Stimulated activated CD4-positive, alpha-beta T cell treated with anti-CD3 and anti-CD28 coated beads, Interleukin-1b, Interleukin-23, amount 100 ng/mL, for 1 hour (primary cell): ENCODE measurements at places on chromosomes 2 and 18.

GRCh38 chr18:48385596-48385995 lies 23.6 kb downstream of the ZBTB7C start:
- DNase-seq = no peak

GRCh38 chr18:61606068-61606660 lies 272.9 kb downstream of the CDH20 start:
- no peak for DNase-seq

DNA sequence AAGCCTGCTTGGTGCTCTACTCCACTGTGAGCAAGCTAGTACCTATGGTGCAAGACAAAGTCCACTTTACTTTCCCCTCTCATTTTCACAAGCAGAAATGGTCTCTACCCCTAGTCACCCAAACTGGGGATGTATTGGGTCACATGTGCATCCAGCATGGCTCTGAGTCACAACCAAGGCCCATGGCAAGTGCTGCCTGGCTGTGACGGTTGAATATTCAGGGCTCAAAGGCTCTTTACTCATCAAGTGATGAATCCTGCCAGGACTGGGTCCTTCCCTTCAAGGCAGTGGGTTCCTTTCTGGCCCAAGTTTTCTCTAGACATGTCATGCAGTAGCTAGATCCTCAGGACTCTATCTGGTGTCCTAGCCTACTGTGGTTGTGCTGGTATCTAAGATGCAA lies 311.5 kb downstream of the DLGAP1 start:
- DNase-seq = no peak

- DNase-seq = no peak
These were observed 15.4 kb upstream of the GPR55 start for GRCh38 chr2:230940471-230940815.

GRCh38 chr2:27664622-27665363 lies 1.1 kb downstream of the SLC4A1AP start:
- no peak for DNase-seq

- DNase-seq = no peak
These were observed 49.0 kb upstream of the DSG1 start for GRCh38 chr18:31268985-31269406.

GRCh38 chr2:133843091-133843490 lies 274.8 kb upstream of the NCKAP5 start:
- DNase-seq = no peak

DNA sequence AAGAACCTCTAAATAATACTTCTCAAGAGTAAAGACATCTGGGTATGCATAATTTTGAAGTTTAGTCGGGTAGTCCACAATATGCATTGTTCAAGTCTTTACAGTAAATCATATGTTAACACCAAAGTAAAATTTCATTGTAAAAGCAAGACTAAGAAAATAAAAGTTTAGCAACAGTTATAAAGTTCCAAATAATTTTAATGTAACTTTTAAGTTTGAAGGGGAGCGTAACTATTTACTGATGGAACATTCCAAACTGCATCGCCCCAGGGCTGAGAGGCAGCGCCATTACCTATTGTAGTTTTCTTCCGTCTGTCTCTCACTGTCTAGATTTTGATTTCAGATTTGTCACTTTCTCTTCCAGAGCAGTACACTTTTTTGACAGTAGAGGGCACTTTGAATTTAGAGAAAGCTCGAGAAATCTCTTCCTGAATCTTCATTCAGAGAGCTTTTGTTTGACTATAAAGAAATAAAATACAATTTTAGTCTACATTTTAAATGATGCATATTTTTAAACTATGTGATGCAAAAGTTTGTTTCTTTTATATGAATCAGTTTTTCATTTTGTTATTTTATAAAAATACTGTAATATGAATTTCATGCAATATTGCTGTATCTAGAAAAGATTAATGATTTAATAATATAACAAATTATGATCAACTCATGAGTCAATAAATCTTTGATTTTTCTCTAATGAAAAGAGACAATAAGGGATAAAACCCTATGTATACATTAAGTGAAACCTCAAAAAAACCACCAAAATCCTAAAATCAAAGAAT lies 389.8 kb downstream of the FIGN start:
- DNase-seq = no peak

DNA sequence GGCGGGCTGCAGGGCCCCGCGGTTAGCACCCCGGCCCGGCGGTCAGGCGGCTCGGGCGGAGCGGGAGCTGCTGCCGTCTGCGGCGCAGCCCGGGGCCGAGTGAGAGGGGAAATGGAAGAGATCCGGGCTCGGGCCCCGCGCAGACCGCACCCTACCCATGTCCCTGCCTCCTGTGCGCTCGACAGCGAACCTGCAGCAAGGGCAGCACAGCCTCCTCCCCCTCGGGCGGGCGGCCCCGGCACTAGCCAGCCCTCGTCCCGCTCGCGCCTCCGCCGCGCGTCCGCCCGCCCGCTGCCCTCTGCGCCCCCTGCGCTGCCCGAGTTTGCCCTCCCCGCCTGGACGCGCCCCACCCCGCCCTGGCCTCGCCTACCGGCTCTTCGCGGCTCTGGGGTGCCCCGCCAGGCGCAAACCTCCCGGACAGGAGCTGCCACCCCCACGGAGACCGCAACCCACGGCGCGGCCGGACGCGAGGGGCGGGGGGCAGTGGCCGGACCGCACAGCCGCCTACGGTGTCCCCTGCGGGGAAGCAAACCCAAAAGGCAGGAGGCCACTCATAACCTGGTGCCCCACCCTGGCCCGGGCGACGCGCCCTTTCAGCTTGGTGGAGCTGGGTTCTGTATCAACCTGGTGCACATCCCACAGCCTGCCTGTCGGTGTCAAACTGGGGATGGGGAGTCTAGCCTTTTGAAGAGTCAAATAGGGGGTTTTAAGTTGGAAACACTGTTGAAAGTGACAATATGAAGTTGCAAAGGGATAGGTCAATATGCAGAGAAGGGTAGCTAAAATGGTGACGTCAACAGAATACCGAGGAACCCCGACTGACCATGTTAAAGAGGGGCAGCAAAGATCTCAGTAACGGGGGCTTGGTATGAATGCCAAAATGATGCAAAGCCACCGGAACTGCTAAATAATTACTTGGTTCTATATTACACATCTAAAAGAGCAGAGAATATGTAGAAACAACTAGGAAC lies at the start of gene IHH:
Gene IHH, minus strand, starts transcription at position 101 of the 971 bp plus-strand sequence. CDS start 454 bp downstream, outside the sequence.
- no peak for DNase-seq

GRCh38 chr2:163755366-163755765 lies 19.6 kb upstream of the FIGN start:
- no peak for DNase-seq

GRCh38 chr2:53091183-53091582 lies 676.4 kb upstream of the CHAC2 start:
- no peak for DNase-seq

DNA sequence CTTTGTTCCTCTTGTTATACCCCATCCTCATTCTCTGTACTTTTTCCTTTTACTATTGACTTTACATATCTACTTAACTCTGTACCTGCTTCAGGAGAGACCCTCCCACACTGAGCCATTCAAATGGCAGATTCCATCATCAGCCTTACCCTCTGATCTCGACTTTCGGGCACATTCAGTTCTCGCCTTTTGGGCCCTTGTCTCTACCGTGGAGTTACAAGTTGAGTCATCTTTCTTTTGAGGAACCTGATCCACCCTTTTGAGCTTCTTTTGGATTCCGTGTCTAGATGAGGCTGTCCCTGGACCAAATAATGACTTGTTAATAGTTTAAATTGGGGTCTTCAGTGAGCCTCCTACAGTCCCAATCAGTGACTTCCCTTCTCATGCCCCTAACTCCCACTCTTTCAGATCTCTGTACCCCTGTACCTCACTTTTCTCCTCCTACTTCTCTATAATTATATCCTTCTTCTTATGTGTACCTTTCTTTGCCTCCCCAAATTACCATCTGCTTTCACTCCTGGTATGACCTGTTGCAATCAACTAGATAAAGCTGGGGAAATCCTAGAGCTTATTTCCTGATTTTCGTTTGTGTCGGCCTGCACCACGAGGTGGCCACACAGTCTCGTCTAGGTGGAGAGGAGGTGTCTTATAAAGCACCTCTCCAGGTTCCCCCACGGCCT lies 17.2 kb downstream of the SP110 start:
- DNase-seq = no peak

GRCh38 chr2:88074854-88075292 lies 7.2 kb downstream of the SMYD1 start:
- DNase-seq = no peak

- no peak for DNase-seq
These were observed 22.3 kb downstream of the COL4A3 start for GRCh38 chr2:227186751-227187150.

- no peak for DNase-seq
These were observed 349.9 kb downstream of the TSN start for GRCh38 chr2:122105171-122105876.
